Peyer's patch (tissue), 4 donors: ENCODE measurements at places on chromosomes 13 and 19. TPM values are rescaled to one million over a fixed set of nuclear protein-coding genes. Genes with fewer than 3 reads are reported as not detected.

KANK3 gene
- 6.8 TPM for total RNA-seq

SIGLEC7 gene
- not detected for total RNA-seq

DNA sequence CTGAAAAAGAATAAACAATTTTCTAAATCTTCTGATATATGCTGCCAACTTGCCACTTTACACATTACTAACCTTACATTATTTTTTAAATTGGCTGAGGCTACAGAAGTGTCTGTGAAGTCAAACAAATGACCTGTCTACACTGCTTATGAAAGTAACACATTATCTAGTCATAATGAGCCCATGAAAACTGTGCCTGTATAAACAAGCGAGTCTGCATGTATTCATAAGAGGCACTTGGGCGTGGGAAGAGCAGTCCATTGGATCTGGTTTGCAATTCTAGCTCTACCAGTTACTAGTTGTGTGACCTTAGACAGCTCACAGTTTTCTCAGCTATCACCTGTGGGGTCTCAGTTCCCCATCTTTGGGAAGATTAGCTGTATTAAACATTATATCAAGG lies 3.1 kb downstream of the VPS36 start:
- H3K27ac ChIP-seq: no peak overlapping the region
- peaks cover 6% of the 10 kb centered on the region for H3K4me1 ChIP-seq
- no peak overlapping the region for H3K4me3 ChIP-seq
- no peaks in the 10 kb centered on the region for H3K27me3 ChIP-seq

GRCh38 chr19:4742723-4743646 lies 19.3 kb upstream of the DPP9 start:
- no peak overlapping the region for H3K4me3 ChIP-seq
- peak overlapping the region; percentile 13 for H3K27ac ChIP-seq
- H3K36me3 ChIP-seq: no peaks in the 10 kb centered on the region
- H3K27me3 ChIP-seq: no peaks in the 10 kb centered on the region

DNA sequence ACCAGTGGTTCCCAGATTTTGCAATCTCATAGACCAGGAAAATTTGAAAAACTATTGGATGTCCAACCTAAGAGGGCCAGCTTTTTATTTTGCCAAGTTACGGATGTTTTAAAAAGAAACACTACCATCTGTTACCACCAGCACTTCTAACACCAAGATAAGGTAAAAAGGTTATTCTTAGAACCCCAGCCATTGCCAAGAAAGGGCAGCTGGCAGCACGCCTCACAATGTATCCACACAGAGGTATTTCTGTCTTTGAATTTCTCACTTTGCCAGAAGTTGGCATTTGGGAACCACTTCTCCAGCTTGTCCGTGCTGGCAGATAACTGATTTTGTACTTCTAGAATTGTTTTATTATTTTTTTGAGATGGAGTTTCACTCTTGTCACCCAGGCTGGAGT lies 28.7 kb downstream of the CAPN12 start:
- no peaks in the 10 kb centered on the region for H3K27me3 ChIP-seq
- H3K4me1 ChIP-seq: peaks cover 41% of the 10 kb centered on the region
- no peak for DNase-seq
- no peaks in the 10 kb centered on the region for H3K36me3 ChIP-seq

DNA sequence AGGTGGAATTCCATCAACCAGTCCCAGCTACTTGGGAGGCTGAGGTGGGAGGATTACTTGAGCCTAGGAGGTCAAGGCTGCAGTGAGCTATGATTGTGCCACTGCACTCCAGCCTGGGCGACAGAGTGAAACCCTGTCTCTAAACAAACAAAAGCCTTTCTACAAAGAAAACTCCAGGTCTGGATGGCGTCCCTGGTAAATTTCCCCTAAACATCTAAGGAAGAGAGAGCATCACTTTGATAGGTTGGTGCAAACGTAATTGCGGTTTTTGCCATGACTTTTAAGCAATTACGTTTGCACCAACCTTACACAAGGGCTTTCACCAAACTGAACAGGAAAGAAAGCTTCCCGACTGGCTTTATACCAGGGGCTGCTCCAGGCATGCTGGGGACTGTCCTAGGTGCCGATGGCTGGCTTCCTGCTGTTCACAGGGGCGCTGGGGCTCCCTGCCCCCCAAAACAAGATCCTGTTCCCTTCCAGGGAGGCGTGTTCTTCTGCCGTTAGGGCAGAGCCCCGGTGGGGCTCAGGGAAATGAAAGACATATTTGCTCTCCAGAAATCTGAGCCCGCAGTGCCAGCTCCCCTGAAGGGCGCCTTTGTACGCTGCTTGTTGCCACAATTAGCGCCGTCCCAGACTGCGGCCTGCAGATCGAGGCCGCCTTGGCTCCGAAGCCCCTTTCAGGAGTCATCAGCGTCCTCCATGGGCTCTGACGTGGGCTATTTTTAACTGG lies 38.7 kb upstream of the KLF2 start:
- H3K4me1 ChIP-seq: peaks cover 15% of the 10 kb centered on the region
- H3K27me3 ChIP-seq: no peaks in the 10 kb centered on the region
- H3K36me3 ChIP-seq: no peaks in the 10 kb centered on the region
- peak overlapping the region; percentile 92 for H3K27ac ChIP-seq

DNA sequence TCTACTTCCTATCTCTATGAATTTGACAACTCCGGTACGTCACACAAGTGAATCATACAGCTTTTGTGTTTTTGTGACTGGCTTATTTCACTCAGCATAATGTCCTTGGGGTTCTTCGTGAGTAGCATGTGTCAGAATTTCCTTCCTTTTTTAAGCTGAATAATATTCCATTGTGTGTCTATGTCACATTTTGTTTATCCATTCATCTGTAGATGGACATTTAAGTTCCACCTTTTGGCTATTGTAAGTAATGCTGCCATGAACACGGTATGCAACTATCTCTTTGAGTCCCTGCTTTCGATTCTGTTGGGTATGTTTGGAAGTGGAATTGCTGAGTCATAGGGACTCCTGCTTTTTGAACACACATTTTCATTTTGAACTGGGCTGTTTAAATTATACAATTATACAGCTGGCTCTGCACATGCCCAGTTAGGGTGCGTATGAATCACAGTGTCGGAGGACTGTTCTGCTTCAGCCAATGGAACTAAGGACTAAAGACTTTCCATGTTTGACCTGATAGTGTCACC lies 43.0 kb upstream of the C13orf42 start:
- H3K4me1 ChIP-seq: no peaks in the 10 kb centered on the region
- H3K27me3 ChIP-seq: no peaks in the 10 kb centered on the region
- H3K4me3 ChIP-seq: no peak overlapping the region
